ENCODE measurements at places on chromosomes 7 and 10.

DNA sequence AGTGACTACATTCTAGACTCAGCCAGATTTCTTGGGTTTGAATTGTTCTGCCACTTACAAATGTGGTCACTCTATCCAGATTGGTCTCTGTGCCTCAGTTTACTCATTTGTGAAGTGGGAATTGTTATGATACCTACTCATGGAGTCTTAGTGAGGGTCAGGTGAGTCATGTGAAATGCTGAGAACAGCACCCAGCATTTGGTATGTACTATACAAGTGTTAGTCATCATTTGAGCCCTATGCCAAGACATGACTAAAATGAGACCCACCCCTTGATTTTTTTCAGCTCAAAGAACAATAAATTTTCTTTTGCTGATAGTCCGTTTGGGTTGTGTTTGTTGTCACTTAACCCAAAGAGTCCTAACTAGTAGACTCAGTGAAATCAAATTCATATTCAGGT, 92.8 kb downstream of the CHN2 start:
- peak; percentile 90 for DNase-seq

DNA sequence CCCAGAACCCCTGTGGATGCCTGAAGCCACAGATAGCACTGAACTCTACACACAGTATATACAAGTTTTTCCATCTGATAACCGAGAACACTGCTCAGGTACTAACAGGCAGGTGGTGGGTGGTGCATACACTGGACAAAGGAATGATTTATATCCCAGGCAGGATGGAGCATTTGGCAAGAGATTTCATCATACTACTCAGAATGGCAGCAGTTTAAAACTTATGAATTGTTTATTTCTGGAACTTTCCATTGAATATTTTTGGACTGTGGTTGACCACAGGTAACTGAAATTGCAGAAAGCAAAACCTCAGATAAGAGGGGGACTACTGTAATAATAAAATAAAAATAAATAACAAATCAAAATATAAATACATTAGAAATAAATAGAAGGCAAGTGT, 10.9 kb upstream of the KCNMA1 start:
- DNase-seq, result no peak

- DNase-seq, result no peak
Observed at GRCh38 chr7:23385140-23385539, 85.2 kb downstream of the IGF2BP3 start.

DNA sequence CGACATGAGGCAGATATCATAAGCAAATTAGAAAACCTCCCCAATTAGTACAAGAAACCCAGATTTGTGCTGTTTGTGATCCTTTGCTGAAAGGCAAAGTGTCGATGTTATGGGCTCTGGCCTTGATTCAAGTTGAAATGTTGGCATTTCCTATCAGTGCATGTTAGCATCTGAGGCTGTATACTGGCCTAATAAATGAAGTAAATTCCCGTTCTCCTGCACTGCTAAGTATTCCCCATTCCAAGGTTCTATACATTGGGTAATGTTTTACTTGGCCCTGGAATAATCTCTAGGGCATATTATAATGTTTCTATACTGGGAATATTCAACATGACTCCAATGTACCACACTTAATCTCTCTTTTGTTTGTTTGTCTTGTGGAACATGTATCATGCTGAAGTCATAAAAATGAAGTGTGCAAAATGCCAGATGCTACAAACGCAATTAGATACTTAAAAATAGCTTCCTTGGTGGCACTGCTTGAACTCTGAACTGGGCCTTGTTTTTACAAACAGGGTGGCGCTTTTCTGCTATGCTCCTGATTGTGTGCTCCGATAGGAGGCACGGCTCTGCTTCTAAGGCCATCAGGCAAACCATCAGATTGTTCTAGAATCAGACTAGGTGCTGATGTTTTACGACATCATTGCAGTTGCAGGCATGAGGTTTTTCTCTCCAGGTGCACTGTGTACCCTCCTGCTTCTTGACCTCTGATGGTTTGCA, 156.7 kb upstream of the TCF7L2 start:
- DNase-seq, result no peak

- DNase-seq, result no peak
Observed at GRCh38 chr10:103044942-103045489, 126.9 kb downstream of the CNNM2 start.

DNA sequence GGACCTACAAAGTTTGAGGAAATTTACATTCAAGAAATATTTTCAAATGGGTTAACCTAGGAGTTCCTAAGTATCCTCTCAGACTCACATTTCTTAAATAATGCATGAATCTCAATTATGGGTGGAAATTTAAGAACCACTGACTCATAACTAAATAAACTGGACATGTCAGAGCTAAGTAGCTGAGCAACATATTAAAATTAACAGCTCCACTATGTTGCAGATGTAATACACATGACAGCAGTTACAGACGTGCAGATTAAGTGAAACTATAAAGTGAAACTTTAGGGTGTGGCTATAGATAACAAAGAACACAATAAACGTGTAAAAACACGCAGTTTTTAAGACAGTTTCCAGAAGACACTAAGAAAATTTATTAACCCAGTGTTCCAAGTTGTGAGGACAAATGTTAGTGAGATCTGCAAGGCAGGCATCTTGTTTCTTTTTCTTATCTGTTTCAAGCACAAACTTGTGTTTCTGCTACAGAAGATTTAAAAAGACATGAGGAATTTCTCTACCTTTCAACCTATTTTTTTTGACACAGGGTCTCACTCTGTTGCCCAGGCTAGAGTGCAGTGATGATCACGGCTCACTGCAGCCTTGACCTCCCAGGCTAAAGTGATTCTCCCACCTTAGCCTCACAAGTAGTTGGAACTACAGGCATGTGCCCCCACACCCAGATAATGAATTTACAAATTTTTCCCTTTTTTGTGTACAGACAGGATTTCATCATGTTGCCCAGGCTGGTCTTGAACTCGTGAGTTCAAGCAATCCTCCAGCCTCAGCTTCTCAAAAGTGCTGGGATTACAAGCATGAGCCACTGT, 25.3 kb downstream of the DNMBP start:
- no peak for DNase-seq

DNA sequence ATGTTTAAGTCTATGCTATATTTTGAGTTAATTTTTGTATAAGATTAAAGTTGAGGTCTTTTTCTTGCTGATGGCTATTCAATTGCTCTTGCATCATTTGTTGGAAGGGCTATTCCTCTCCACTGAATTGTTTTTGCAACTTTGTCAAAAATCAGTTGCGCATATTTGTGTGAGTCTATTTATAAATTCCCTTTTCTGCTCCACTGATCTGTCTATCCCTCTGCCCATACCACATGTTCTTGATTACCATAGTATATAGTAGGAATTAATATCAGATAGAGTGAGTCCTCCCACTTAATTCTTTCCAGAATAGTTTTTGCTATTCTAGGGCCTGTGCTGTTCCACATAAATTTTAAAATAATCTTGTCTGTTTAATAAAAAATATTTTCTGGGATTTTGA, 152.4 kb upstream of the ADCY1 start:
- no peak for DNase-seq

- DNase-seq, result no peak
Observed at GRCh38 chr7:136452949-136453348, 415.5 kb upstream of the CHRM2 start.

GRCh38 chr10:93071674-93072224, 1.9 kb upstream of the CYP26A1 start:
- no peak for DNase-seq

- no peak for DNase-seq
Observed at GRCh38 chr7:107201795-107202450, 33.1 kb downstream of the HBP1 start.

GRCh38 chr10:80488539-80489066, 34.5 kb downstream of the TSPAN14 start:
- no peak for DNase-seq

DNA sequence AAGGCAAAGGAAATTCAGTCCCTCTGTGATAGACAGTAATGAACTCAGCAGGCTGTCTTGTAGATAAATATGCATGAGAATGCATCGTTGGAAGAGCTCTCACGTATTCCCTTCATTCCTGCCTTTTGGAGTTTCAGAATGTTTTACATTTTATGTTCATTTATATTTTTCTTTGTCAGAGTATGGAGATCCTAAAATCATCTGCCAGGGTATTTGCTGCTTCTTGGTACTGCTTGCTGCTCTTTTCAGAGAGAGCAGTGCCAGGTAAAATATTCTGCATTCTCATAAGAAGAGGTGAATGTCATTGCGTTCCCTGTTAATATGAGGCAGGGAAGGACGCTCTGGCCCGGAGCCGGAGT, 290.2 kb downstream of the CCDC3 start:
- DNase-seq, result no peak

DNA sequence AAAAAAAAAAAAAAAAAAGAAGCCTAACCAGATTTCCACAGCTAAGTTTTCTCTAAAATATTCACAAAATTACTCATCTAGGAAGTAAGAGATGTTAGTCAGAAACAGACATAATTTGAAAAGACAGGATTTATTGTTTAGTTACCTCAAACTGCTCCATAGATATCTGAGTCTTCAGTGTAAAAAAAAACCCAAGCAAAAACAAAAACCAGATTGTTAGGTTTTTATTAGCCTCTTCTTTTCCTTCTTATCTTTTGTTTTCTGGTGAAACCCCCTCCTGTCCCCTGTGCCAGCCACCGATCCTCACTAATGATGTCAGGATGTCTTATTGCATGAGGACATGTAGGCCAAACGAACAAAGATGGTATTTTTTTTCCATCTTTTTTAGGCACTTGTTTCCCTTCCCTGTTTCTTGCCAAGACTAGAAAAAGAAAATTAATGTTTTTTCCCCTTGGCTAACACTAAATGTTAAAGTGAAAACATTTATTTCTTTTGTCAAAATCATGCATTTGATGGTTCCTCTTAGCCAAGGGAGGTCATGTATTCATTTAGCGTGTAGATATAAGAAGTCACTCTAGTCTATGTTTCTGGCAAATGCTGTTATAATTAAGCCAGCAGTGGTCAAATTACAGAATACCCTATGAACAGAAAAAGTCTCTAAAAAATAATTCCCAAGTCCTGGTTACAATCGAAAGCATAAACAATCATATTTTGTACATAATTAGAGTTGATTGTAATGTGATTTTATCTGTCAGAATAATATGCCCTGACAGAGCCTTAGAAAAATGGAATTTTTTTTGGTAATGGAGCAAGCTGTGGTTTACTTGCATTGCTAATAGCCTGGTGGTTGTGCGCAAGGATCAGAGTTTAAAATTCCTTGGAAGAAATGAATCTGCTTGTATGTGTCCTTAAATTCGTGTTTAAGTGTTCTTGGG, 702.4 kb upstream of the FZD8 start:
- DNase-seq, result no peak

- DNase-seq, result no peak
Observed at GRCh38 chr7:134472572-134473244, 13.8 kb upstream of the AKR1B1 start.

GRCh38 chr7:128146052-128146451, 95.0 kb upstream of the LEP start:
- DNase-seq, result no peak
